Central memory CD8-positive, alpha-beta T cell (primary cell): ENCODE measurements at places on chromosomes 1 and 21.

DNA sequence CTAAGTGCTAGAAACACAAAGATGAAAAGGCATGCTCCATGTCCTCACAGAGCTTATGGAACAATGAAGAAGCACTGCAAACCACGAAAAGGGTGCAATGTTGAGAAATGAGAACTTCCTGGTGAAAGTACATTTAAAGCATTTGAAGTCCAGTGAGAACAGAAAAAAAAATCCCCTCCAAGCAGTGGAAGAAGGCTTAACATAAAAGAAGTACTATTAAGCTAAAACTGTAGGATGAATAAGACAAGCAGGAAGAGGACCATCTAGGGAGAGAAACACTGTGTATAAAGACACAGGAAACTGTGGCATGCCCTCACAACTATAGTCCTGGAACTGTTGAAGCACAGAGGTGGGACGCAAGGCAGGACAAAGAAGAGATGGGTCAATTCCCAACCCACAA, 10.0 kb downstream of the TP53BP2 start:
- no peak for DNase-seq

GRCh38 chr1:38727684-38728584, 131.6 kb downstream of the RRAGC start:
- DNase-seq, result no peak

- no peak for DNase-seq
Observed at GRCh38 chr1:197367627-197368026, 99.6 kb downstream of the CRB1 start.

DNA sequence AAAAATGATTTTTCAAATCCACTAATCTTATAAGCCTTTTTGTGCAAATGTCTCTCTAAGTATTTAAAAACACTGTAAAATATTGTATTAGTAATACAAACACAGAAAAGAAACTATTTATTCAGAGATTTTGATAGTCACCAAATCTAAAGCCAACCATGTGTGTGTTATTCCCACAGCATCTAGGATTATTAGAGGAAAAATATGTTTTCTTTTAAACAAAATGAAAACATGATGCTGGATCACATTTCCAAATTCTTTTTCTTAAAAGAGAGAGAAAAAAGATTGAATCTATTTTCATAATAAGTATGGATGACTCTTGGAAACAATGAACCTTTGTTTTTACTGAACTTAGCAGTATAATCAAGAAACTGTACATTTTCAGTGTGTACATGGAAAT, 25.3 kb downstream of the COLGALT2 start:
- no peak for DNase-seq

DNA sequence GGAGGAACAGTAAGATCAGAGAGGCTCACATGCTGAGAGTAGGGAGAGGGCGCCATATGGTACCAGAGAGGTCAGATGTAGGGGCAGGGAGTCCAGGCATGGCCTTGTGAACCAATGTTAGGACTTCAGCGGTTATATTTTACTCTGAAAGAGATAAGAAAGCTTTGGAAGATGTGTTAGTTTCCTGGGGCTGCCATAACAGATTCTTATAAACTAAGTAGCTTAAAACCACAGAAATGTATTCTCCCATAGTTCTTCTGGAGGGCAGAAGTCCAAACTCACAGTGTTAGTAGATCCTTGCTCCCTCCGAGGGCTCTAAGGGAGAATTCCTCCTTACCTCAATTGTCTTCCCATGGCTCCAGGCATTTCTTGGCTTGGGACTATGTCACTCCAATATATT, 502.5 kb upstream of the ADGRL2 start:
- no peak for DNase-seq

- no peak for DNase-seq
Observed at GRCh38 chr21:32425628-32426027, 13.1 kb downstream of the EVA1C start.

DNA sequence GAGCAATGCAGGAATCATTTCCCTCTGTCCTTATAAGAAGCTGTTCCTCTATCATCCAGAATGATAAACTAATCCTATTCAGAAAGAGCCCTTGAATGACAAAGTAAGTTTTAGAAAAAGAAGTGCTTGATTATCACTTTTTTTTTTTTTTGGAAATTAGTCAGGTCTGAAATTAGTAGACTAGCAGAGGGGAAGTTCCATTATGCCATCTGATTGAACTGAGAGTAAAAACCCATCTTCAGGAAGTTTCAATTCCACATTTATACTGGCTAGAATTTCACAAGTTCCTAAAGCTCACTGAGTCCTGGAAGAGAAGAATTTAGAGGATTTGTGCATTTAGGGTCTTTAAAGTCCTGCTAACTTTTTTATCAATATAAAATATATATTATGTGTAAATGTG, 128.8 kb upstream of the COA6 start:
- no peak for DNase-seq

DNA sequence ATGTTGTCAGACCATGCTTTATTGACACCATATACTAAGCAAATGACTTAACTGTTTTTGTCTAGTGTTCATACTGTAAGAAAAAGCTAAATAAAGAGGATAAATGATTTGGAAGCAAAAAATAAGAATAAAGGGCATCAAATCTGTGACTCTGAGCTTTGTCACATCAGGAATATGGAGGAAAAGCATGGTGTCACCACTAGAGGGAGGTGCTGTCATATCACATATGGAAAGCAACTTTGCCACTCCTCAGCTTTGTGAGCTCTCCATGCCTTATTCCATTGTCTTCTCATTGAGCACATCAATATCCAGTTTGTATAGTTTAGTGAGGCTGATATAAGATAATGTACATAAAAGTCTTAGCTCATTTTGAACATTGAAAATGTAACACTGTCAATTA, 20.8 kb upstream of the GBP1 start:
- no peak for DNase-seq

DNA sequence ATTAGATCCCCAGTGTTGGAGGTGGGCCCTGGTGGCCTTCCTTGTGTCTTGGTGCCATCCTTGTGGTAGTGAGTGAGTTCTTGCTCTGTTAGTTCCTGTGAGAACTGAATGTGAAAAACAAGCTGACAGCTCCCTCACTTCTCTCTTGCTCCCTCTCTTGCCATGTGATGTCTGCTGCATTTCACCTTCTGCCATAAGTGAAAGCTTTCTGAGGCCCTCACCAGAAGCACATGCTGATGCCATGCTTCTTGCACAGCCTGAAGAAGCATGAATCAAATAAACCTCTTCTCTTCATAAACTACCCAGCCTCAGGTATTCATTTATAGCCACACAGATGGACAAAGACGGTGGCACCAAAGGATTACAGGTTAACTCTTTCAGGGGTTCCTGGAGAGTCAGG, 166.1 kb upstream of the ETV3 start:
- no peak for DNase-seq

- no peak for DNase-seq
Observed at GRCh38 chr1:2559509-2560298, 3.5 kb downstream of the TNFRSF14 start.

GRCh38 chr1:54384918-54385726, 21.1 kb downstream of the SSBP3 start:
- DNase-seq, result no peak

DNA sequence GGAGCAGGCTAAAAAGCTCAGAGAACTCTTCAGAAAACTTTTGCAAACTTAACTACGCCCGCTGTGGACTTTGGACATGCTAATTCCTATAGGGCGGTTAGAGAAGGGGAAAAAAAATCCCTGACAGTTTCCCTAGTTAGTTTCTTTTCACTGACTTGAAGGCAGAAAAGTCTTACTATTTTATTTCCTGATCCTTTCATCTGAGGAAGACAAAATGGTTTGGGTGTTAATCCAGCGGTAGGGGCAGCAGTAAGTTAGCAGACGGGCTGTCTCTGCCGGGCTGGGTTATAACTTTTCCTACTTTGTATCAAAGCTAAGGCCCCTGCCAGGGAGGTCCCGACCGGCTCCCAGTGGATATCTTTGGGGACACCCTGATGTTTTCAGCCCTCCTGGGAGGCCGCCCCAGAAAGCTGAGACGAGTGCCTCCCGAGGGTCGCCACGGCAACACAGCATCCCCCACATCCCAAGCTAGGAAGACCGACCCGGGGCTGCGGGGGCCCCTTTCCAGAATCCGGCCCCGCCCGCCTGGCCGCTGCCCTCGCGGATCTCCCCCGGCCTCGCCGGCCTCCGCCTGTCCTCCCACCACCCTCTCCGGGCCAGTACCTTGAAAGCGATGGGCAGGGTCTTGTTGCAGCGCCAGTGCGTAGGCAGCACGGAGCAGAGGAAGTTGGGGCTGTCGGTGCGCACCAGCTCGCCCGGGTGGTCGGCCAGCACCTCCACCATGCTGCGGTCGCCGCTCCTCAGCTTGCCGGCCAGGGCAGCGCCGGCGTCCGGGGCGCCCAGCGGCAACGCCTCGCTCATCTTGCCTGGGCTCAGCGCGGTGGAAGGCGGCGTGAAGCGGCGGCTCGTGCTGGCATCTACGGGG, 162.6 kb downstream of the RUNX1 start:
- DNase-seq, result no peak

DNA sequence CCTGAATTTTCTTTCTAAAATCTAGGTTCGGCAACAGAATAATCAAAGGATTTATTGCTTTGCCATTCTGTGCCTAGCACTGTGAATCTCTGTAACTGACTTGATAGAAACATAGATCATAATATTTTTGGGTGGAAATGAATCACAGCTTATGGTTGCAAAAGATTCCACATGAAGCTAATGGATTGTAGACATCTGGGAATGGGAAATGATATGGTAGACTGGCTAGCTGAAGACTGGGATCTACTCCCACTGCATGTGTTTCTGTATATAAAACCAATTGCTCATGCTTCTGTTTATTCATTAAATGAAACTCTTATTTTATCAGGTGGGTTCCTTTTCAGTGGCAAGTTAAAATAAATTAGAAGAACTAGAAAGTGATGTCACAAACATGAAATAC, 395.6 kb downstream of the ST6GALNAC3 start:
- DNase-seq, result no peak

GRCh38 chr1:30507401-30508174, 215.8 kb downstream of the MATN1 start:
- DNase-seq, result no peak
